ENCODE measurements at places on chromosomes 6 and 20.

GRCh38 chr6:134753001-134753400 is 196.9 kb downstream of the ALDH8A1 start:
- DNase-seq, result no peak

DNA sequence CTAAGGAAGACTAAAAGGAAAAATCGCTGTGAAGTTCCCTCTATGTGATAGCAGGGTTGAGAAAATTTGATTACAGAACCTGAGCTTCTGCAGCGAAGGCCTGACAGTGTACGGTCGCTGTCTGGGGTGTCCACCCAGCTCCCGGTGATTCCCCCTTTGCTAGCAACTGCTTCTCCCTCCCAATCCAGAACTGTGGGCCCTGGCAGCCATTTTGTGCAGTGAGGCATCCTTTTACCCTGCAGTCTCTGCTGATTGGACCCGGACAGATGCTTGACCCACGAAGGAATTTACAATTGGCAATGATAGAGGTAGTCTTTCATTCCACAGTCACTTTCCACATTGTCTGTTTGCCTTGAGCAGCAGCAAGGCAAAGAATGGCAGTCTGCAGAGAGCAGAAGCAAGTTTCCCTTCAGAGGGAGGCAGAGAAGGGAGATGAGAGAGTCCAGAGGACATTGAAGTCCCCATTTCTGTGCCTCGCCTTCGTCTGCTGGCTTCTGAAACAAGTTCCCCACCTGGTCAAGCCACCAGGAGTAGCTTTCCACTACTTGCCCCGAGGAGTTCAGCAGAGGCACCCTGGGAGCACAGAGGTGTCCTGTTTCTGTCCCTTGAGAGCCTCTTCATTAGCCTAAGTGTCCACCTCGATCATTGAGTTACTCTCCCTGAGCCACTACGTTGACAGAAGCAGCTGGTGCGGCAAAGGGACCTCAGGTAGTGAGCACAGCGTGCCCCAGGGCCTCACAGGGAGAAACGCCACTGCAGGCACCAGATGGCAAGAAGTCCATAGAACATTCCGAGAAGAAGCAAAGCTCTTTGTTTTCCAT is 370.3 kb downstream of the NRN1 start:
- DNase-seq, result no peak

DNA sequence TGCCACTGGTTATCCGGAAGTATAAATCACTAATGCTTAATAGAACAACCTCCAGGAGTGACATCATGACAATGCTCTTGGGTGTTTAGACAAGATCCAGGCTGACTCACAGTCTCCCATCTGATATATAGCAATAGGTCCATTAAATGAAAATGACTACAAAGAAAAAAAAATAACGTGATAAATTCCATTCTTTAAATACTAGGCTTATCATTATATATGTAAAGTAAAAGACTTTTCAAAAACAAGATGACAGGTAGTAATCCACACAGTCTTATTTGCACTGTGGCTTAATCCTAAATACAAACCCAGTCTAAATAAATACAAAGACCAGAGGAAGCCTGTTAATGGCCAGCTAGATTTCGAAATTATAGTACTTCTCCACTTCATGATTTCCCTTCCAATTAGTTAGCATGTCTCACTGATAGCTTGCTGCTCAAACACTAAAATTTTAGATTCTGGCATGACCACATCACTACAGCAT is 149.1 kb upstream of the BEND3 start:
- DNase-seq, result no peak

- no peak for DNase-seq
Measured at GRCh38 chr6:114096561-114097172, 125.7 kb upstream of the HDAC2 start.

DNA sequence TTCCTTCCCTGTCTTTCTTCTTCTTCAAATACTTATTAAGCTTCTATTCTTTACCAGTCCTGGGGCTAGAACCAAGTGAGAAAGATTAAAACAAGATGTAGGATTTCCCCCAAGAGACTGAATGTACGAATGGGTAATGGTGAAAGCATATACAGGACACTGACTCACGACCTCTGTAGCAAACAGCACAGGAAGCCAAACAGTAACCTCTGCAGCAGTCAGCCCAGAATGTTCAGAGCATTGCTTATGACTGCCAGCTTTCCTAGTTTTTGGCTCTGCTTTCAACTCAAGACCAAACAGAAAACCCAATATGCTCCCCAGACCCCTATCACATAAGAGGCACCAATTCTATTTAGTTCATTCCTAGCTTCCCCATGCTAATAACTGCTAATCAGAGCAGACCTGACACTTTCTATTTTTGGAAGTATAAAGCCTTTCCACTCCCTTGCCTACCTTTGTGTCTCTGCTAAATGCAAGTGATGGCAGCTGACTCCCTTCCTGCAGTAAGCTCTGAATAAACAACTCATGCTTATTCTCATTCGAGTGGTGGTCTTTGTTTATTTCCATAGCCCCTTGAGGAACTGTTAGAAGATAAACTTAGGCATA is 690.6 kb downstream of the EPM2A start:
- no peak for DNase-seq

GRCh38 chr6:71138376-71138775 is 150.2 kb upstream of the OGFRL1 start:
- no peak for DNase-seq

DNA sequence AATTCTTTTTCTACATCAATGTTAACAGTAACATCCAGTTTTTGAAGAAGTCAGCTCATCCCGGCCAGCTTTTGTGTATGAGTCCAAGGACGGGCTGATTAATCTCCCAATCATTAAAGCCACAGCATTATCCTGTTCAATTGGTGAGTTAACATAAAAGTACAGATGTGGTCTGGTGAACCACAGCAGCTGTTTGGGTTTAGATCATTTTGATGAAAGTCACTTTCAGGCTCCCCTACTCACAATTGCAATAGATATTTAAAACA is 69.0 kb upstream of the NFATC2 start:
- DNase-seq, result no peak

GRCh38 chr6:138465007-138465645 is 34.2 kb downstream of the NHSL1 start:
- DNase-seq, result no peak

DNA sequence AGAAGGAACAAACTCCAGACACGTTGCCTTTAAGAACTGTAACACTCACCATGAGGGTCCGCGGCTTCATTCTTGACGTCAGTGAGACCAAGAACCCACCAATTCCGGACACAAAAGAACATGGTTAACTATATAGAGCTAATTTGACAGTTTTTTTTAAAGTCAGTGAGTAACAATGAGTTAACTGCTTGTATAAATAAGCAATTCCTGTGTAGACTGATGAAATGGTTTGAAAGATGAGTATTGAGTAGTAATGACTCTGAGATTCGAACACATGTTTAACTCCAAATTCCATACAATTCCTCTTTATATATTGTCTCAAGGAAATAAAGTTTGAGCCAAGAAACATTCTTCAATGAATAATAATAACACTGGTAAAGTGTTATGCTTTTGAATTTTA is 478.0 kb downstream of the MMUT start:
- DNase-seq, result no peak

- DNase-seq, result no peak
Measured at GRCh38 chr6:125346201-125346925, 44.6 kb upstream of the HDDC2 start.

- no peak for DNase-seq
Measured at GRCh38 chr6:10237298-10238038, 177.4 kb downstream of the TFAP2A start.

DNA sequence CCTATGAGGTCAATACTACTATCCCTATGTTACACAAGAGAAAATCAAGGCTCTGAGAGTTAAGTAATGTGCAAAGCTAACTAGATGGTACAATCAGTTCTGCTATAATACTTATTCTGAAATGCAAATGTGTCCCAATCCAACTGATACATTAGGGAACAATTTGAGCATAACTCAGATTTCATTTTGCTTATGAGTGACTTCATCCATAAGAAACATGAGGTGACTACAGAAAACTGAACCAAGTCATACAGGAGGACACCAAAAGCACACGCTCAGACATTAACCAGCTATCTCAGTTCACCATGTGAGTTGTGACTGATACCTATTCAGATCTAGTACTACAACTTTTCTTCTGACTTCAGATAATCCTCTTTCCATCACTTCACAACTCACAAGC is 179.9 kb upstream of the RUNX2 start:
- no peak for DNase-seq

- no peak for DNase-seq
Measured at GRCh38 chr6:158068893-158069799, 87.5 kb downstream of the SYNJ2 start.

- DNase-seq, result no peak
Measured at GRCh38 chr20:44087051-44087856, 99.7 kb downstream of the JPH2 start.

DNA sequence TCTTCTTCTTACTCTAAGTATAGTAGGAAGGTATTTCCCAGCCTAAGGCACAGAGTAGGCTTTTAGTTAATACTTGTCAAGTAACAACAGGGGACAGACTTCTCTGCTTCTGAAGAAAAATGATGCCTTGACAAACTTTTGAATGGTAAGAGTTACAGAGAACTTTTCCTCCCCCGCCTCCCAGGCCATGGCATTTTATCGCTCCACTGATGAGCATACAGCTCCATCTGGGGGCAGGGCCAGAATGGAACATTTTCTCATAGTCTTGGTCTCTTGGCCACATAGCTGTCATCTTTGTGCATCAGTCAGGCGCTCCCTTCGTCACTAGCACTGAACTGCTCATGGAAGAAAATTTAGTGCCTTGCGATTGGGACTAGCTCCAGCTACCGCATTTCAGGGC is 1066.8 kb upstream of the CITED2 start:
- no peak for DNase-seq

- DNase-seq, result peak; percentile 46
Measured at GRCh38 chr6:2853769-2854395, 12.2 kb upstream of the SERPINB1 start.

GRCh38 chr20:59190466-59190865 is 26.8 kb downstream of the ZNF831 start:
- no peak for DNase-seq

DNA sequence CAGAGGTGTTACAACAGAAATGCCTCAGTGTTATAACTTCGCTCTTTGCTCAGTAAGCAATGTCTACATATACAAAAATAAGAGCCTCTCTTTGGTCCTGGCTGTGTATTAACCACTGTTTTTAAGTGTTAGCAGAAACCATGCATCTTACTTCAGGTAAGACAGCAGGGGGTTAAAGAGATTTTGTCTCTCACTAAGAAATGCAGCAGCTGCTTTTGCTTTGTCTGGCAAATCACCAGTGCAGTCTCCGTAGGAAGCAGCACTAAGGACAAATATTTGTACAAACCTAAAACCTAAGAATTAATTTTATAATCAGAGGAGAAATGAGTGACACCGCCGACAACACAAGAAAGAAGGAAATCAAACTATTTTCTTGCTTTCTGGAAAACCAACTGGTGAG is 758 bp downstream of the SMIM28 start:
- DNase-seq, result no peak

DNA sequence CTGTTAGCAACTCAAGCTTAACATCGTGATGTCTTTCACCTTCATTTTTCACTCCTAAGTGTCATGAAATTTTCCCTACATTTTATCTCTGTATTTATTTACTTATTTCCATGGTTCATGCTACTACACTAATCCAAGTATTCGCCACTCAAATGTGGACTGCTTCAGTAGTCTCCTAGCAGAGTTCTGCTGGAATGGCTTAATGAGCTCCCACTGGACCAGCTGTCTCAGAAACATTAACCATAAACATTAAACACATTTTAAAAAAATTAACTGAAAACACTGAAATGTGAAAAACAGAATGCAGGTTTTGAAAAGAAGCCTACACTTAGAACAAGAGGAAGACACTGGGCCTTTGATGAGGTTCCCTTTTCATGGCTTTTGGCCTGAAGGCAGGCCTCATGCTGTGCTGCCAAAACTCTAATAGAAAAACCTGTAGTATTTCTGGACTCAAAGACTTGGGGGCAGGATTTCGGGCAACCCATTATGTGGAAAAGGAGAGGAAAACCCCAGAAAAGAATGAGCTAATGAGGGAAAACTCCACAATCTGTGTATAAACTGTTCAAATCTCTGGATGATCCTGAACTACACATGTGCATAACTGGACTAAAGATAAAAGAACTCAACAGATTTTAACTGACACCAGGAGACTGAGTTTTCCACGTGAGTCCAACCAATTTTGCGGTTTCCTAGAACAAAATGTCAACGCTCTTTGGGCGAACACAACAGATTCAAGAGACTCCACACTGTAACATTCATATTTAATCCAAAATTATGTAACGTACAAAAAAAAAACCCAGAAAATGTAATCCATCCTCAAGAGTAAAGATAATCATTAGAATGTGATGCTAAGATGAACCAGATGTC is 33.0 kb downstream of the SAMD3 start:
- no peak for DNase-seq

DNA sequence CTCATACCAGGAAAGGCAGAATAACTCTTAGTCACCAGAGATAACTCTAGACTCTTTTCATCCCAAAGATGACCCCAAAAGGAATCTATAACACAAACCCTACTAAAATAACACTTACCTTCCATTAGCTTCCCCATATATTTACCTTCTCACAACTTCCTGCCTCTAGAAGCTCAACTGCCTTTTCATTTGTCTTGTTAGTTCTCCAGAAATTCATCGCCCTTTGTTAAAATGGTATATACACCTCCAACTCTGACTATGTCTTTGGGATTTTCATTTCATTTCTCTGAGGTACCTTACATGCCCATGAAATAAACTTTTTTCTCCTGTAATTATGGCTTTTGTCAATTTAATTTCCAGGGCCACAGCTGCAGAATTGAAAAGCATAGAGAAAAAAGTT is 33.5 kb downstream of the GCM1 start:
- no peak for DNase-seq

DNA sequence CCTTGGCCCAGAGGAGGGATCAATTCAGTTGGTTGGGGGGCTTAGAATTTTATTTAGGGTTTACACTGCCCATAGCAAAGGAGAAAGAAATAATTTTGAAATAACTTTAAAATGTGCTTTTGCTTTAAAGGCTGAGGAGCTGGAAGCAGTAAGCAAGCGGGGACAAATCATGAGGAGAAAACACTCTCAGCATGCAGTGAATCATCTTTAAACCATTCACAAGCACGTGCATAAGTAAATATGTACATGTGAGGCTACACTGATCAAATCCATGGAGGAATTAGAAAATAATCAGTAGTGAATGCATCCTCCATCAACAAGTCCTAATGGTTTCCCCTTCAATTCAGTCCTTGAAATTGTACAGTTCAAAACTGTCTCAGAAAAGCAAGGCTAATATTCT is 181.0 kb downstream of the MTFR2 start:
- DNase-seq, result no peak

GRCh38 chr6:105519954-105520353 is 117.1 kb upstream of the PREP start:
- no peak for DNase-seq

Measured in activated T-helper 1 cell treated with Interleukin-2 at 50 U/mL for 16 hours (primary cell).